Activated naive CD4-positive, alpha-beta T cell (primary cell): ENCODE measurements at places on chromosomes 7 and 10.

DNA sequence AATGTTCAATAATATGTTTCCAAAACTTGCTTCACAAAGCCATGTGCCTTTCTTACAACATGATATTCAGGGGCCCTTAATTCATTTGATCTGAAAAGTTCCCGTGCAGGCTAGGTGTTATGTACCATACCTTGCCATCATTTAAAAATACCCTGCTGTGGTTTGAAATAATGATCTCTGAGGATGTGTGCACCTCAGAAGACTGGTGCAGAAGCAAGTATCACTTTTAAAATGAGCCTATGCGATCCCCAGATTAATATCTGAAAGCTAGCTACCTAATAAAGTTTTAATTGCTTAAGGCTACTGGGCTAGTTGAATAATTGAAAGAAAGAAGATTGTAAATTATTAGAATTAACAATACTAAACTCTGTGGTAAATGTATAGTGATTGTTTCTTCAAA, 262.4 kb downstream of the CDK14 start:
- no peak for DNase-seq

- DNase-seq, result no peak
Measured at GRCh38 chr10:1567742-1568495, 169.4 kb downstream of the ADARB2 start.

GRCh38 chr10:121332829-121333765, 265.1 kb downstream of the FGFR2 start:
- no peak for DNase-seq

- no peak for DNase-seq
Measured at GRCh38 chr10:3886191-3886590, 101.2 kb upstream of the KLF6 start.

- no peak for DNase-seq
Measured at GRCh38 chr10:43166880-43167497, 28.7 kb downstream of the CSGALNACT2 start.

DNA sequence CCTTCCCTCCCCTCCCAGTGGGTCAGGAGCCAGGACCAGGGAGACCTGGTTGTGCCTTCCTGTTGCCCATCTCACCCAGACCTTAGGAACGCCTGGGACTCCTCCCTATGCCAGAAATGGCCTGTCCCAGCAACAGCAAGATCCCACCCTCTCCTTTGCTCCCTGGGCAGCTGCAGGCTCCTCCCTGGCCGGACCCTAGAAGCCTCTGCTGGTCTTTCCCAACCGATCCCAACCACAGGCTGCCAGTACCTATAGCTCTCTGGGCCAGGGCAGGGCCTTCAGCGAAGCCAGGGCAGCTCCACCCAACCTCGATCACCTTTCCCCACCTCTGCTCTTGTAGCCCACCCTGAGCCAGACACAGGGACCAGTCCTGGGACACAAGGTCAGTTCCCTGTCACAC, 21.9 kb downstream of the LDB3 start:
- DNase-seq, result no peak

DNA sequence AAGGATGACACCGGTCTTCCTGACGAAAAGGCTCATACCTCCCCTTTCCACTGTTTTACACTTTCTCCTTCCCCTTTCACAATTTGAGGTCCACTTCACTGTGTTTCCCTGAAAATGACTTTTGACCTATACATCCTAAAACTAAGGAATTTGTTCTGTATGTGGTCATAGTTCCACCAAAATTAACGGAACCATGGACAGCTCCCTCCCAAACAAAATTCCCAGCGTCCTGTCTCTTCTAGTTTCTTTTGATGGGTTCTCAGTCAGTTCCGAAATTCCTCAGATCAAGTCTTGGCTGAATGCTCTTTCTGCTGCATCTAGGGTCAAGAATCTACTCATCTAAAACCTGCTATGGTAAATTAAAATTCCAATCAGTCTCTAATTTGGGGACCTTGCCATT, 1191.9 kb downstream of the CNTNAP2 start:
- no peak for DNase-seq

DNA sequence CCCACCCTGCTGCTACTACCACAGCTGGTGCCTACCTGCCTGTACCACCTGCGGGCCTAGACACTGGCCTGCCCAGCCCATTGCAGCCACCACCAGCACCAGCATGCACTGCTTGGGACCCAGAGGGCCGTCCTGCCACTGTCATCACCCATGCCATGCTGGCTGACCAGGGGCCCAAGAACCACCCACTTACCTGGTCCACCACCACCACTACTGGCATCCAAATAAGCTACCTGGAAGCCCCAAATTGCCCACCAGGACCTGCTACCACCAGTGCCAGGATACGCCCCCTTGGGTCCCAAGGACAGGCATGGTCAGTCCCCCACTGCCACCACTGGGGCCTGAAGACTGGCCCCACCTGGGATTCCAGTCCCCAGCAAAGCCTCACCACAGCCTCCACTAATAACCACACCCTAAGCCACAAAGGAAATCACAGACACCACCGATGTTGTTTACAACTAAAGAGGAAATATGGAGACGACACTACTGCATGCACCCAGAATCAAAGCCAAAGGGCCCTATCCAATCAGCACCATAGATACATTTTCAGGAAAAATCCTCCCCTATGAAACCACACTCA, 70.5 kb upstream of the DIP2C start:
- no peak for DNase-seq

DNA sequence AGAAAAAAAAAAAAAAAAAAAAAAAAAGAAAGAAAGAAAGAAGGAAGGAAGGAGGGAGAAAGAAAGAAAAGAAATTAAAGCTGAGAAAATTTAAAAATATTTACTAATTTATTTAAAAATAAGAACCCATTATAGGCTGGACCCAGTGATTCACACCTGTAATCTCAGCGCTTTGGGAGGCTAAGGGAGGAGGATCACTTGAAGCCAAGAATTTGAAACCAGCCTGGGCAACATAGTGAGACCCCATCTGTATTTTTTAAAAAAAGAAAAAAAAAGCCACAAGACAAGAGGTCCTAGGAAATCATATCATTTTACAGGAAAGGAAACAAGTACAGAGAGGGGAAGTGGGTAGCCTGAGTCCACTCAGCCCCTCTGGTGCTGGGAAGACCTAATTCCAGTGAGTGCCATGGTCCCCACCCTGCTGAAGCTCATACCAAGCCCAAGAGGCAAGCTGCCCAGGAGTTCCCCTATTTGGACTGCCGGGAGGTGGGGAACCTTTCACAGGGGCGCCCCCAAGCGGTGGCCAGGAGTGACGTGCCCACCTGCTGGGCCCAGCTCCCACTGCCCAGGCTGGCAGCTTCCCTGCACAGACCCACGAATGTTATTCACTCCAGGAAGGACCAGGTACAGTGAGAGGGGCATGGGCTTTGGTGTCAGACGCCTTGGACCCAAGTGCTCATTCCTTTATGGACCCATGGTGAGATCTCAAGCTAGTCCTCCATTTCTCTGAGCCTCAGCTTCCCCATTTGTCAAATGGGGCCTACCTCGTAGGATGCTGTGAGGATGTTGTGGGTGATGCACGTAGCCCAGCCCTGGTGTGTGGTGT, 133.6 kb downstream of the ZMIZ1 start:
- DNase-seq, result no peak

GRCh38 chr7:135190703-135191102, 20.2 kb upstream of the CYREN start:
- DNase-seq, result no peak

DNA sequence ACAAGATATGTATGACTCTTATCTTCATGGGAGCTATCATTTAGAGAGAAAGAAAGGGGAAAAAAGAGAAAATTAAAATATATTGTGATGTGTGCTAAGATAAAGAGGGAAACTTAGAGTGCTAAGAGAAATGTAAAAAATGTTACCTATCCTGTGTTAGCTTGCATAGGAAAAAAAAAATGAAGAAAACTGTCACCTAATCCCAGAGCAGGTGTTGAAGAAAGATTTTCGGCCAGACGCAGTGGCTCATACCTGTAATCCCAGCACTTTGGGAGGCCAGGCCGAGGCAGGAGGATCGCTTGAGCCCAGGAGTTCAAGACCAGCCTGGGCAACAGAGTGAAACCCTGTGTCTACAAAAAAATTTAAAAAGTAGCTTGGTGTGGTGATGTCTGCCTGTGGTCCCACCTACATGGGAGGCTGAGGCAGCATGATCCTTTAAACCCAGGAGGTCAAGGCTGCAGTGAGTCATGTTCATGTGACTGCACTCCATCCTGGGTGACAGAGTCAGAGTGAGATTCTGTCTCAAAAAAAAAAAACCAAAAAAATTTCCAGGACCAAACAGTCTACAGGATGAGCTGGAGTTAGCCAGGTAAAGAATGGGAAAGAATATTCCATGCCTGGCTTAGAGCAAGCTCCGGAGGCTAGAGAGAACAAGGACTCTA, 2.4 kb upstream of the MKLN1 start:
- DNase-seq, result no peak

- DNase-seq, result no peak
Measured at GRCh38 chr7:5624386-5625365, 156.8 kb downstream of the RNF216 start.

GRCh38 chr10:94443047-94443446, 40.7 kb downstream of the TBC1D12 start:
- DNase-seq, result no peak

GRCh38 chr10:93434991-93435491, 47.1 kb downstream of the MYOF start:
- no peak for DNase-seq

DNA sequence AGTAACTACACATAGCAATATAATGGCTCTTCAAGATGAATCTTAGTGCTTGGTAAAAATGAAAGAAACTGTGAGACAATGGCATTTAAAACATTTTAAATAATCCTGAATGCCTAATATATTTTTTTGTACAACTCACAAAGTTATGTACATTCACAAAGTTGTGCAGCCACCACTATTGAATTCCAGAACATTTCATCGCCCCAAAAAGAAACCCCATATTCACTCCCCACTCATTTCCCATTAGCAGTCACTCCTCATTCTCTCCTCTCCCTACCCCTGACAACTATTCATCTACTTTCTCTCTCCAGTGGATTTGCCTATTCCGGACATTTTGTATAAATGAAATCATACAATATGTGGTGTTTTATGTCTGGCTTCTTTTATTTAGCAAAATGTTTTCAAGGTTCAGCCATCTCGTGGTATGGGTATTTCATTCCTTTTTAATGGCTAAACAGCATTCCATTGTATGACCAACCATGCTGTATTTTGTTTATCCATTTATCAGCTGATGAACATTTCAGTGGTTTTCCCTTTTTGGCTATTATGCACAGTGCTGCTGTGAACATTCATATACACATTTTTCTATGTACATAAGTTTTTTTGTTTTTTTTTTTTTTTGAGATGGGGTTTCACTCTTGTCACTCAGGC, 34.7 kb downstream of the ENTPD7 start:
- no peak for DNase-seq

- no peak for DNase-seq
Measured at GRCh38 chr7:40586197-40586596, 451.4 kb downstream of the SUGCT start.

- DNase-seq, result no peak
Measured at GRCh38 chr7:132080967-132081668, 495.2 kb downstream of the PLXNA4 start.

GRCh38 chr10:69242852-69243212, 22.7 kb downstream of the HKDC1 start:
- DNase-seq, result no peak
